Epithelial cell of alveolus of lung (primary cell): ENCODE measurements at places on chromosomes 6 and 20. TPM values are rescaled to one million over a fixed set of nuclear protein-coding genes. Genes with fewer than 3 reads are reported as not detected.

BMP7 gene
- total RNA-seq: not detected in 2 replicates

CYP39A1 gene
- 1.9 and 3.4 TPM in 2 replicates for total RNA-seq

FAM209B gene
- total RNA-seq: not detected in 2 replicates

EPPIN gene
- not detected in 2 replicates for total RNA-seq

C6orf163 gene
- 0.13 and 0.88 TPM in 2 replicates for total RNA-seq

DYNLT2 gene
- total RNA-seq: 1.0 TPM in 1 of 2 replicates, not detected in the other

LAMP5 gene
- under 0.01 TPM in 1 of 2 replicates, not detected in the other for total RNA-seq

KHDRBS2 gene
- not detected in 2 replicates for total RNA-seq

ZSCAN23 gene
- 1.2 and 6.5 TPM in 2 replicates for total RNA-seq

APOM gene
- total RNA-seq: 1.8 and 3.0 TPM in 2 replicates
